Transverse colon (tissue), 4 donors: ENCODE measurements at places on chromosomes 2 and 18.

DNA sequence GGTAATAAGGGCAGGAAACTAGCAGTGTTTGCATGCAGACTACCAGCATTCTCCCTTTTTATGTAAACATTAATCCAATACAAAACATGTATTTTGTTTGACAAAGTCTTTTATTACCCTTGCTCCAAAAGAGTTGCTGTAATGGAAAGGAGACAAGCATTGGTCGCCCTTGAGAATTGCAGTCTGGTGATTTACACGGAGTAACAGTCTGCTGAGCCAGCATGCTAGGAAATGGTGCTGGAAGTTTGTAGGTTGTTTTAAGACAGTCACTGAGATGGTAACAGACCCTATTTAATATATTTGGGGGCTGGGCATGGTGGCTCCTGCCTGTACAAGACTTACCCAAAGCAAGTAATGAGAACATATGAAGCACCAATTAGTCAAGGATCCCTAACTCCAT is 2.8 kb upstream of the PRKCE start:
- DNase-seq: no peak

DNA sequence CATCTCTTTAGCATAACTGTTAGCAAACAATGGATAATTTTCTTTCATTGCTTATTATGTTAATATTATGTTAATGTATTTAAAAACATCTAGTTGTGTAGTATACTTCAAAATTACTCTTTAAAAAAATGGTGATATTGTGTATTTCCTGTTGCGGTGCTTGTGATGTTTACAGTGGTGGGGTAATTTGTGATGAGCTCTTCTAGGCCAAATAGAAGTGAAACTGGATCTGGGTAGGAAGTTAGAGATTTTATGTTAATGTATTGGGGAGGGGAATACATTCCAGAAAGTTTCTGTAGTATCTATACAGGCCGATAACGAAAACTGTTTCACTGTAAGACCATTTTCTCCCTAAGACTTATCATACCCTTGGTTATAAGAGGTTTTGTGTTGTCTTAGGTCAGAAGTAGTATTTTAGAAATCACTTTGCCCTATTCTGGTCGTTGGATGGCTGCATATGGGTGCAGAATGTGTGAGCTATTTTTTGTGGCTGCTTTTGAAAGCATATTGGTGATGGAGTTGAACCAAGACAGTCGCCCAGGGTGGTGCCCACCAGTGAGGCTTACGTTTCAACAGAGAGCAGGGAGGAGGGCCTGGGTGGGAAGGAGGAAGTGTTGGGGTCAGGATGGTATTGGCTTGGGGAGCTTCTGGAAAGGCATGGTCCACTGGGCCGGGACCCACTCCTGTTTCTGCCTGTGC is 5.8 kb downstream of the TSHZ1 start:
- DNase-seq: no peak

DNA sequence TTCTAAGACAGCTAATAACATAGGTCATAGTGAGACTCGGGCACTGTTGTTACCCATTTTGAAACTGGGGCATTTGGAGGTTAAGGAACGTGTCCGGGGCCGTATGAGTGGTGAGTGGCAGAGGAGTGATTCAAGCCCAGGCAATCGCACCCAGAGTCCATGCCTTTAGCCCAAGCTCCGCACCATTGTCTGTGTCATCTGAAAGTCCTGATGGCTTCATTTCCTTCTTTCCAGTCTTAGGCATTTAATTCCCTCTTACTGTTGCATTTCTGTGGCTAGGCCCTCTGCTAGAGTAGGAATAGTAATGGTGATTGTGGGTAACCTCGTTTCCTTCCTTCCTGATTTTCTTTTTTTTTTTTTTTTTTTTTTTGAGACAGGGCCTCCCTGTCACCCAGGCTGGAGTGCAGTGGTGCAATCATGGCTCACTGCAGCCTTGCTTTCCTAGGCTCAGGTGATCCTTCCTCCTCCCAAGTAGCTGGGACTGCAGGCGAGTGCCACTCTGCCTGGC is 49.8 kb upstream of the ASB1 start:
- no peak for DNase-seq

- DNase-seq: peak; percentile 48
Observed at GRCh38 chr18:31424383-31424988, 23.1 kb upstream of the DSG3 start.

DNA sequence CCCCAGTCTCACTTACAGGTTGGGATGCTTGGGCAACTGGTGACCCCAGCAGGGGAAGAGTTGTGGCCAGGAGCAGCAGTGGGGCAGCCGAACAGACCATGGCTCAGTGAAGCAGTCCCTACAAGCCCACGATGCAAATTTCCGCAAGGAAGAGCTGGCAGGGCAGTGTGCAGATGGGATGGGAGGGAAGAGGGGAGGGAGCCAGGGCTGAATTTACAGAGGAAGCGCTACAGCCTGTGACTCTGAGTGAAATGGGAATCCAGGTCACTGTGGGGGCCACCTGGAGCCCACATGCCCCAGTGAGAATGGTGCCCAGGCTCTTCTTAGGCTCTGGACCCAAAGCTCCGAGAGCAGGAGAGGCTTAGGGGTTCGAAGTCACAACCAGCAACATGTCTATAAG is 27.0 kb upstream of the SELENOI start:
- no peak for DNase-seq

GRCh38 chr2:60764736-60765534 is 8.9 kb downstream of the PAPOLG start:
- no peak for DNase-seq

GRCh38 chr2:129056959-129057317 is 738.3 kb upstream of the HS6ST1 start:
- no peak for DNase-seq

DNA sequence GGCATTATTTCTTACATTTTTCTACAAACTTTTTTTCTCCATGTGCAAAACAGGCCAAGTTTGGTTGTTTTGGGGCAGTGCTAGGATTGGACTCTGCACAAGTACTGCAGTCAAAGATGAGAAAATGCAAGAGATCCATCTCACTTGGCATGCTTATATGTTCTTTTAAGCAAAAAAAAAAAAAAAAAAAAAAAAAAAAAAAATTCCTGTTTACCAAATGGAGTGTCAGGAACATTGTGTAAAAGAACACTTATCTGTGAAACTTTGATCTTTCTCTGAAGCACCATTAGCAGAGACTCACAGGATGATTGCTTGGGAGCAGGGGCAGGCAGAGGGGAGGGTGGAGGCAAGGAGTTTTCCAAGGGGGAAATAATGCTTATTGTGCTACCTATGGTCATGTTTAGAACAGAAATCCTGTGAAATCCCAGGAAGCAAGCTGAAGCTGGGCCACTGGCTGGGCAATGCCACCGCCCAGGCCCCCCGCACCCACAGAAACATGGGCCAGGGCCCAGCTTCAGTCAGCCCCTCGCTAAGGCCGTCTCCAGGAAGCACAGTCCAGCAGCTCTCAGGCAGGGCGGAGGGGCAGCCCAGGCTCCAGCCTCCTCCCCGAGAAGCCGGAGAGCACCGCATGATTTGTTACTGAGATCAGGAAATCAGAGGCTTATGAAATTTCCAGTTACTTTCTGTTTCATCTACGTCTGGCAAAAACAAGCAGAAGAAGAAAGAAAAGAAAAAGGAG is 229.4 kb downstream of the ZNF516 start:
- DNase-seq: peak; percentile 19

DNA sequence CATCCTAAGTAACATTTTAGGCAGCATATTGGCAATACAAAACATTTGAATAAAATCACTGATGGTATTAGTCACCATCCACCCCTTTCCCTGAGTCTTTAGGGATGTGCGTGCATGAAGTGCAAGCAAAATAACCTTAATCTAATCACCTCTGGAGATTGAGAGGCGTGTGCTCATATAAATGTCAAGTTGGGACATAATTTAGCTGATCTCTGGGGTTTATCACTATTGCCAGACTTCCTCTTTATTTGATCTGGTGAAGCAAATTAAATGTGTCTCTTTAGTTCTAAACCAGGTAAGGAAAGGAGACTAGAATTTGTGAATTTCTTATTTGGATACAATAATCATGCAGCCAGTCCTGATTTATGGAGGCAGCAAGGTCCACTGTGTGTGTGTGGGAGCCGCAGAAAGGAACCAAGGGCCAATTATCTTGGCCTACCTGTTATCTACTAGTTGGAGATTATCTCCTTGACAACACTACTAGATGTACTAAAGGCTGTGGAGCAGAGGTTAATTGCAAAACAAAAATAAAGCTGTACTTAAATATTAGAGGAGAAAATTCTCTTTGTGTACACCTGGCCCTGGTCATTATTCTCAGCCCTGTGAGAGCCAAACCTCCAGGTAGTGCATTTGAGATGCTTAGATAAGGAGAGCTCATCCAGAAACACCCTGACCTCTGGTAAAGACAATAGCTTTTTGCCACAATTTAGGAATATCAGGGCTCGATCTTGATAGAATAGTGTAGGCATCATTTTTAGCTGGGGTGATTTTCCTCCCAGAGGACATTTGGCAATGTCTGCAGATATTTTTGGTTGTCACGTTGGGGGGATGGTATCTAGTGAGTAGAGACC is 78.2 kb downstream of the HRH4 start:
- DNase-seq: no peak

DNA sequence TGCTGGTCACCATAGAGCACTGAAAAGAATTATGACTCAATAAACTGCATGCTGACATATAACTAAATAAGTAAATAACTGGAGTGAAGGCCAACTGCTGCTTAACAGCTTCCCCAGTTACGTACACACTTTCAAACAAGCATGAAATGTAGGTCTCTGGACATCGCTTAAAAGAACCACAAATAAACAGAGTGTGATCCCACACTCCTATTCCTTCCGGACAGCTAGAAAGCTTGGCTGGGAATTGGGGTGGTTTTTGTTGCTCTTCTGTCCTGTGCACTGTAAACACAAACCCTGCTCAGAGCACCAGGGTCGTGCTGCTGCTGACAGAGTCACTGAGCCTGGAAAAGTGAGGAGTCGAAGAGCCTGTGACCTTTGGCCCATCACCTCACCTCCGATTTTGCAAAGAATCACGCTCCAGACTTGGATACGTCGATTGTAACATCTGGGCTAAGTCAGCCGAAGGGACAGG is 162.7 kb upstream of the NT5C1B start:
- no peak for DNase-seq

DNA sequence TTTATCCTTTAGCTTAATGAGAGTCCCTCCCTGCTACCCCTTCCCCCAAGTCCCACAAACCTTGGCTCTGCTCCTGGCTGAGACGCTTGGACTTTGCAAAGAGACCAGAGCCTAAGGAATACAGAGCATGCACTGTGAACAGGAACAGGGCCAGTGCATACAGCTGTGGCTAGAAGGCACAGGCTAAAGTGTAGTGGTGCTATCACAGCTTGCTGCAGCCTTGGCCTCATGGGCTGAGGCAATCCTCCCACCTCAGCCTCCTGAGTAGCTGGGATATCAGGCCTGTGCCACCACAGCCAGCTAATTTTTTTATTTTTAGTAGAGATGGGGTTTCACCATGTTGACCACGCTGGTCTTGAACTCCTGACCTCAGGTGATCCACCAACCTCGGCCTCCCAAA is 39.5 kb upstream of the ASXL2 start:
- DNase-seq: no peak

GRCh38 chr2:8547284-8548064 is 134.4 kb upstream of the ID2 start:
- peak; percentile 1 for DNase-seq

GRCh38 chr18:57980573-57981307 is 63.3 kb upstream of the NEDD4L start:
- DNase-seq: no peak

DNA sequence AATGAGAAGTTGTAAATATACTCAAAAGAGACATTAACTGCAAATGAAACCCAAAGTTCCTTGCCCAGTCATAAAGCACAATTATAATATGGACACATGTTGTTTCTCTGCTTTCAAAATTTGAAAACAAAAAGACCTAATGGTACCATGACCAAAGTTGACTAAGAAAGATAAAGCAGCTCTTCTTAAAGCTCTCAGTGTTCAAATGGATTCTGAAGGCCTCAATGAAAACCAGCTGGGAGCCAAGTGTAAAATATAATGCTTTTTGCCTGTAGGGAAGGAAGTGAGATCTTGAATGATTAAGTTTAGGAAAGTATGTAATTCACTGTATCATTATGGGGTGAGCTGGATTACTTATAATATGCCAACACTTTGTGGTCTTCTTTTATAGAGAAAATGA is 178.6 kb downstream of the SATB2 start:
- no peak for DNase-seq

DNA sequence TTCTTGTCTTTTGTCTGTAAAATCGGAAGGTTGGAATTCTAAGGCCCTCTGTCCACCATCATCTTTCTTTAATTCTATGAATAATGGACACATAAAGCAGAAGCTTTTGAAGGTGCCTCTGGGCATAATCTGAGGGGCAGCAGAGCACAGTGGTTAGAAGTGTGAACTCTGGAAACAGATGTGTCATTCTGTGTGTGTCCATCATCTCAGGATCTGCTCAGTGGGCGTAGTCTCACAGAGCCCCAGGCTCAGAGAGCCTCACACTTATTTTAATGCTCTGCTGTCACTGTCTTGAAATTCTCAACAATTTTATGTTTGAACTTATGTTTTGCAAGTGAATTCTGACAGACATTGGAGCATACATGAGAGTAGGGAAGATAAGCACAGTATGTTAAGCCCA is 31.0 kb upstream of the CCDC93 start:
- no peak for DNase-seq

DNA sequence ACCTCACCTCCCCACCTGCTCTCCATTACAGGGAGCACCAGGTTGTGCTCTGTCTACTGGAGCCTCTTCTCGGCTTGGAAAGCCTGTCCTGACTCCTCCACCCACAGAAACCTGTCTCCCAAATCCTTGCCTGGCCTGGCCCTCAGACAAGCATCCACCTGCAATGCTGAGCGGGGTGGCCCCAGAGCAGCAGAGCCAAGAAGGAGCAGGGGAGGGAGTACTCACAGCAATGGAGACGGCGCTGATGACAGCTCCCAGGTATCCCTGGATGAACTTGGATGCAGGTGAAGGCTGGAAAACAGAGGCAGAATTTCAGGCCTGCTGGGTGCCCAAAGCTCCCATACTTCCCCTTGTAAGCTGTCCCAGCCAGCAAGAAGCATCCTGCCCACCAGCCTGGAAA is 72.8 kb downstream of the SFXN5 start:
- DNase-seq: no peak

GRCh38 chr18:36186461-36187192 is 670 bp upstream of the MOCOS start:
- peak; percentile 71 for DNase-seq

- no peak for DNase-seq
Observed at GRCh38 chr2:46781468-46782189, 134.0 kb downstream of the MCFD2 start.

DNA sequence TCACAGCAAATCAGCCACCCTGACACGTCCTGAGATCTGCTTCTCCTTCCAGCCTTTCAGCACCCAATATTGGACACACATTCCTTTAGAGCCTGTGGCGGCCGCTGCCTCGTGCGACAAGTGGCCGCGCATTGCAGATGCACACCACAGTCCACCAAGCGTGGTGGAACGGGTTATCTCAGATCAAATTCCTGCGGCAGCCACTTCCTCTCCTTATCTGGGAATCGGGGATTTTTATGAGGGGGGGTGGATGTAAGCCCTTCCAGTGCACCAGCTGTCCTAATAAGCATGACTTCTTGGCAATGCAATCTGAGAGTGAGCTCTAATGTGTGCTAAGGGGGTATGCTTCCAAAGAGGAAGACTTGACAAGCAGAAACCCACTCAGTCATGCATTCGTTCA is 18.3 kb upstream of the BMP10 start:
- DNase-seq: no peak

GRCh38 chr18:48922801-48923730 is 27.7 kb downstream of the SMAD7 start:
- DNase-seq: peak; percentile 79
